Prostate gland (tissue), 2 donors: ENCODE measurements at places on chromosomes 3 and 15. TPM values are rescaled to one million over a fixed set of nuclear protein-coding genes. Genes with fewer than 3 reads are reported as not detected.

- H3K4me3 ChIP-seq = no peak overlapping the region
- no peaks in the 10 kb centered on the region for H3K36me3 ChIP-seq
- no peaks in the 10 kb centered on the region for H3K27me3 ChIP-seq
- H3K4me1 ChIP-seq = no peaks in the 10 kb centered on the region
- H3K27ac ChIP-seq = no peak overlapping the region
Observed at GRCh38 chr3:179452872-179453271, 1.6 kb upstream of the GNB4 start.

GRCh38 chr15:77497110-77497737 is 76.5 kb downstream of the HMG20A start:
- H3K27ac ChIP-seq = peak overlapping the region; percentile 65
- DNase-seq = peak; percentile 56
- peaks cover 13% of the 10 kb centered on the region for H3K4me1 ChIP-seq
- no peak overlapping the region for H3K4me3 ChIP-seq
- H3K27me3 ChIP-seq = no peaks in the 10 kb centered on the region

DNA sequence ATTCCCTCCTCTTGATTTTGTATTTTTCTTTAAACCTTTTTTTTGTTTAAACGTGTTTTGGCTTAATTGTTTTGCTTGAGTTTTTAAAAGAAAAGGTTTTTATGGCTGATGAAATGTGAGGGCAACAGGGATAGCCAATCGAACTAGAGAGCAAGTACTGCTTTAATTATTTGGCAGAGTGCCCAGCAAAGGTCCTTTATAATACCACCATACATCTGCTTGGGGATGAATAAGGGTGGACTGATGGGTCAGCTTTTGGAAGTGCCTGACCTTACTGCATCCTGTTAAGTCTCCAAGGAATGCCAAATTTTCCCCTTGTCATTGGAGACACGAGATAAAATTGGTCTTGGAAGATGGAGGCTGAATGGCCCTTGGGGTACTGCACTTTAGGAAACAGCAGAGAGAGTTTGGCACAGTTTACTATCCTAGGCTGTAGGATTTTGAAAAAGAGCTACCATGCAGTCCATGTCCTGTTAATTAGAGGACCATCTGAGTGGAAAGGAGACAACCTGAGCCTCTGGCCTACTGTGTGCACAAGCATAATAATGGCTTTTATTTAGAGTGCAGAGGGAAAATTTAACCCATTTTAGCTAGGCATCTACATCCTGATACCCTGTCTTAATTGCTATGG is 19.8 kb upstream of the MTHFS start:
- H3K36me3 ChIP-seq = peaks cover 5% of the 10 kb centered on the region
- H3K27me3 ChIP-seq = no peaks in the 10 kb centered on the region
- H3K4me3 ChIP-seq = no peak overlapping the region
- H3K27ac ChIP-seq = no peak overlapping the region
- no peak for DNase-seq
- H3K4me1 ChIP-seq = no peaks in the 10 kb centered on the region

Gene SPG21
- 98.8 TPM for total RNA-seq

DNA sequence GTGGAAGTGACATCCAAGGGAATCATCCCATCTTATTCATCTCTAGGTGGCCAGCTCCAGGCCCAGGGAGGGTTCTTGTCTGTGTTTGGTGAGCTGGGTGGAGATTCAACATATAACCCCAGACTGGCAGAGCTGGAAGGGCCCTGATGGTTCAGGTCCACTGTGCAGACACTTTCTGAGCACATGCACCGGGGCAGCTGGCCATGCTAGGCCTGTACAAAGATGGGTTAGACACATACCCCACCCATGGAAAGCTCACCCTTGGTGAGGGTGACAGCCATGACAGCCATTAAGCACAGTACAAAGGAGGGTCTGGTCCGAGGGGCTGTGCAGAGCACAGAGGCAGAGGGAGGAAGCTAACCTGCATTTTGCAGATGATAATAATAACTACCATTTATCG is 100.4 kb downstream of the CORO2B start:
- no peak overlapping the region for H3K4me3 ChIP-seq
- no peak for DNase-seq
- no peak overlapping the region for H3K27ac ChIP-seq
- H3K4me1 ChIP-seq = no peaks in the 10 kb centered on the region

Gene MNS1
- total RNA-seq = 1.5 TPM

Gene CYP8B1
- total RNA-seq = not detected

DNA sequence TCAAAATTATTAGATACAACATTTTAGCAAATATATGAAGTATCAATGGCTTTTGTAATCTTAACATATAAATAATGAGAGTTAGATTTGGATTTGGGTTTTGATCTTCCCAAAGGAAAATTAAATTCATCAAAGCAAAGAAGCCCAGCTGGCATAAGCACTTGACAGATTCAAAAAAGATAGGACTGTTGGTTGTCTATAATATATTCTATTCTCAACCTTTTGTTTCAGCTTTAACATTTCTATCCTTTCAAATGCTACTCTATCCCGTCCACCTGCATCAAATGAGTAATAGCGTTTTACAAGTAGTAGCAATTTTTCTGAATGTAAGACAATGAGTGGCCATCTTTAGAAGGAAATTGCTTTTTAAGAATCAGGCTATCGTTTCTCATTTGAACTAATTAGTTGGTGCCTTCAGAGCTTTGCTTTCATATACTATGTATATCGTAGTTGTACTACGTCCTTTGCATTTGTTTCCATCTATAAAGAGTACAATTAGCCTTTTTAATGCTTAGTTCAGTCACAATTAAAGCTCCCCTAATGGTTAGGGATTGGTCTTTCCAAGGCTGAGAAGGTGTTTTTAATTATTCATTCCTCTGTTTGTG is 278.0 kb downstream of the UBE2E2 start:
- H3K27ac ChIP-seq = no peak overlapping the region
- no peak for DNase-seq
- H3K36me3 ChIP-seq = no peaks in the 10 kb centered on the region
- H3K4me3 ChIP-seq = no peak overlapping the region

- peak overlapping the region; percentile 97 for H3K27ac ChIP-seq
- H3K27me3 ChIP-seq = no peaks in the 10 kb centered on the region
- H3K36me3 ChIP-seq = peaks cover 9% of the 10 kb centered on the region
- no peaks in the 10 kb centered on the region for H3K4me1 ChIP-seq
- no peak for DNase-seq
- peak overlapping the region; percentile 90 for H3K4me3 ChIP-seq
Observed at GRCh38 chr3:129277829-129278271, 820 bp upstream of the HMCES start.

DNA sequence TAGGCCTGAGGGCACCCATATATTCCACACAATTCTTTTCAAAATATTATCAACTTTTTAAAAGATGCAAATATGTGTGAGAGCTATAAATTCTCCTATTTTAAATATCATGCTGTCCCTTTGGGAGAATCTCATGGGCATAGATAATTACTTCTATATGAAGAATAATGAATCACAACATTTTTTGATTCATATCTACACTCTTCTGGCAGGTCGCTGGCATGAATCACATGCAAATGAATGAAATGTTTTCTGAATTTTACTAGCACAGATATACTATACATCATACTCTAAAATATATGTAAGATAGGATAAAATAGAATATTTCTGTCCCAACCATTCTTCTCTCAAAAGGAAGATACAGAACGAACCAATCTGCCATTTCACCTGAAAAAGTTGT is 277.7 kb upstream of the KCNH8 start:
- no peaks in the 10 kb centered on the region for H3K27me3 ChIP-seq
- H3K36me3 ChIP-seq = no peaks in the 10 kb centered on the region
- no peak overlapping the region for H3K27ac ChIP-seq
- H3K4me1 ChIP-seq = no peaks in the 10 kb centered on the region
- DNase-seq = no peak

DNA sequence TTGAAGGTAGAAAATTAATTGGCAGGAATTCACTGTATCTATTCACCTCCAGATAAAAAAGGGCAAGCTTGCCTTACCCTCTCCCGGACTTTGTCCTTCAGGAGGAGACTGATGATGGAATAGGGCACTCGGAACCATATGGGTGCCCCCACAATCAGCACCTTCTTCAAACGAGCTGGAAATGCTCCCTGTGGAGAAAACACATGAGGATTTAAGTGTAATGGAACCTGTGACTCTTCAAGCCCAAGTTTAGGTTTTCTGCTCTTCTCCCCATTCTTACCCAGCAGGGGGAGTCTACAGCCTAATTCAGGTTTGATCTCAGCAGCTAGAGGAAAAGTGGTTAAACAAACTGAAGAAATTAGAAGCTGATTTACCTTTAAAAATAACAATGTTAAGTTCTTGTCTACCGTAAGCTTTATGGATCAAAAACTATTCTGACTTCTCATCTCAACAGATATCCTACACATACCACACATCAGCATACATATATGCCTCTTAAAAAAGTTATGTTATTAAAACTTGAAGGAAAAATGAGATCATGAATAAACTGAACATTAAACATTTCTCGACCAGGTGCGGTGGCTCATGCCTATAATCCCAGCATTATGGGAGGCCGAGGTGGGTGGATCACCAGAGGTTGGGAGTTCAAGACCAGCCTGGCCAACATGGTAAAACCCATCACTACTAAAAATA is 57.5 kb upstream of the SIN3A start:
- H3K36me3 ChIP-seq = no peaks in the 10 kb centered on the region
- no peaks in the 10 kb centered on the region for H3K27me3 ChIP-seq
- DNase-seq = no peak

Gene CLSTN2
- total RNA-seq = 60.3 TPM

Gene CD200R1
- 2.2 TPM for total RNA-seq

- no peaks in the 10 kb centered on the region for H3K36me3 ChIP-seq
- H3K27ac ChIP-seq = no peak overlapping the region
- no peak overlapping the region for H3K4me3 ChIP-seq
- DNase-seq = no peak
- H3K27me3 ChIP-seq = no peaks in the 10 kb centered on the region
Observed at GRCh38 chr3:23258110-23258509, 55.0 kb downstream of the UBE2E2 start.

- no peak for DNase-seq
- H3K36me3 ChIP-seq = no peaks in the 10 kb centered on the region
- no peak overlapping the region for H3K27ac ChIP-seq
Observed at GRCh38 chr3:138124706-138125355, 7.4 kb downstream of the A4GNT start.

Gene GOLGA8Q
- 1.5 TPM for total RNA-seq

DNA sequence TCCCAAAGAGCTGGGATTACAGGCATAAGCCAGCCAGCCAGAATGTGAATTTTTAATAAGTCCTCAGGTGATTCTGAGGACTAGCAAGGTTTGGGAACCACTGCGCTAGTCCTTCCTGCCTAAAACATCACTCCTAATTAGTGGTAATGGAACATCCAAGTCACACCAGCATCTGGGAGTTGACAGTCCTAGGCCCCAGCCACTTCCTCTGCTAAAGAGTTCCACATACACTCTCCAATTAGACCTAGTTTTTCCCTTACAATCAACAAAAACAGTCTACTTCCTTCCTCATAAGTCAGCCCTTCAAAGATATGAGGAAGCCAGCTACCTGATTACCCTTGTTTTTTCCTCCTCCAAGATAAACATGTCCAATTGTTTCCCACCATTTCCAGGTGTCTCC is 78.1 kb downstream of the OXNAD1 start:
- no peaks in the 10 kb centered on the region for H3K4me1 ChIP-seq
- no peak overlapping the region for H3K27ac ChIP-seq
- H3K36me3 ChIP-seq = no peaks in the 10 kb centered on the region
- DNase-seq = no peak

- DNase-seq = no peak
- H3K4me1 ChIP-seq = peaks cover 2% of the 10 kb centered on the region
- no peak overlapping the region for H3K4me3 ChIP-seq
- no peak overlapping the region for H3K27ac ChIP-seq
Observed at GRCh38 chr15:82855286-82856100, 46.1 kb downstream of the WHAMM start.

DNA sequence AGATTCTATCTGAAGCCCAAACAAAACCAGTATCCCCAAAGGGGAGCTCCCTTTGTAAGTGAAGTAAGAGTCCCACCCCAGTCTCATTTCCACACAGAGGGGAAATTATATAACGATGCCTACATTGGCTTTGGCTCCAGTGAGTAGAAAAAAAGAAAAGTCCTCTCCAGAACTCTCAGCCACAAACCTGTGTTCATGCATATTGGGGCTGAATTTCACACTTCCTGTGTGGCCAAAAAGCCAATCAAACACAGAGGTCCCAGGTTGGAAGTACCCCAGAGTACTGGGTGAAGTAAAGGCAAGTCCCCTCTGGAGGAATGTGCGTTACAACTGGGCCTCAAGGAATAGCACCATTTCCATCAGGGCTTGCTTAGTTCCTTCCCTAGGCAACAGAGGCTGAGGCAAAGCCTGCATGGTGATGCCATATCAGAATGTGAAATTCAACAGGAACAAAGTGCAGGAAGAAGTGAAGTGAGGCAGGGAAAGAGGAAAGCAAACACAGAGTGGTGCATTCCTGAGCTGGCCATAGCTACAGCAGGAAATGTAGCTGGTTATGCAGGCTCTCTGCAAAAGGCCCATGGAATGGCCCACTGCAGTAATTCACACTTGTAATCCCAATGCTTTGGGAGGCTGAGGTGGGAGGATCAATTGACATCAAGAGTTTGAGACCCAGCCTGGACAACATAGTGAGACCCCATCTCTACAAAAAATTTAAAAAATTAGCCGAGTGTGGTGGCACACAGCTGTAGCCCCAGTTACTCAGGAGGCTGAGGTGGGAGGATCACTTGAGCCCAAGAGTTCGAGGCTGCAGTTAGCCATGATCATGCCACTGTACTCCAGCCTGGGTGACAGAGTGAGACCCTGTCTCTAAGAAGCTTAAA is 16.6 kb upstream of the CX3CR1 start:
- no peak overlapping the region for H3K27ac ChIP-seq
- no peaks in the 10 kb centered on the region for H3K27me3 ChIP-seq
- no peaks in the 10 kb centered on the region for H3K36me3 ChIP-seq
- no peaks in the 10 kb centered on the region for H3K4me1 ChIP-seq

Gene FBXO40
- total RNA-seq = 0.68 TPM

DNA sequence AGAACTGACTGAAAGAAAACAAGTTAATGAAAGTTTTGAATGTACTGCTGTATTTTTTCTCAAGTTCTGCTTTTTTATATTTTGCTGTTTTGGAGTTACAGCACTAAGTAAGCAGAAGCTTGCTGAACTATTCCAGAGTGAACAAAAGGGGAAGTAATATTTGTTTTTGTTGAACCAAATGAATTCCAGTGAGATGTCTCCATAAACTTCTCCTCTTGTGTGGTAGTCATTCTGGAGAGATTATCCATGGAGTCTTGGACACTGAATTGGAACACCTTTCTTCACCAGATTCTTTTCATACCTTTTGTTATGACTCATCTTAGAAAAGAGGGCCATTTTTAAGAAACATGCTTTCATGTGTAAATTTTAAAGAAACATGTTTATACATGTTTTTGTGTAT is 8.8 kb downstream of the ANKUB1 start:
- no peaks in the 10 kb centered on the region for H3K36me3 ChIP-seq
- H3K27ac ChIP-seq = no peak overlapping the region
- H3K4me3 ChIP-seq = no peak overlapping the region
- no peaks in the 10 kb centered on the region for H3K27me3 ChIP-seq
